ENCODE measurements at places on chromosomes 13 and 19. TPM values are rescaled to one million over a fixed set of nuclear protein-coding genes. Genes with fewer than 3 reads are reported as not detected.

Gene PRRG2
- 5.3 TPM for polyA plus RNA-seq

DNA sequence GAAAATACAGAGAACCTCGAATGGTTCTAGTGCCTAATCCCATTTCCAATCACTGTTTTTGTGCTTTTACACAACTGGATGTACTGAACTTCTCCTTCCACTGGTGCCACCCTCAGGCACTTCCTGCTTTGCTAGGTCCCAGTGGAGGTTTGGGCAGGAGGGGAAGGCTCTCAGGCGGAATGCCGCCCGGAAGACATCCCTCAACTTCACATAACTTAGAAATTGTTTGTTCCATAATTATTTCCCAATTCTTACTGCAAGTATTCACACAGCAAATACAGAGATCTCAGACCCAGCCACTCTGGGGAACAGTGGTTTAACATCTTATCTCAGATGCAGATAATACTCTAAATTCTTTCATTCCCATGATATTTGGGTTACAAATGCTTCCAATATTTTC lies 195.7 kb upstream of the IPO5 start:
- no peak for DNase-seq

DNA sequence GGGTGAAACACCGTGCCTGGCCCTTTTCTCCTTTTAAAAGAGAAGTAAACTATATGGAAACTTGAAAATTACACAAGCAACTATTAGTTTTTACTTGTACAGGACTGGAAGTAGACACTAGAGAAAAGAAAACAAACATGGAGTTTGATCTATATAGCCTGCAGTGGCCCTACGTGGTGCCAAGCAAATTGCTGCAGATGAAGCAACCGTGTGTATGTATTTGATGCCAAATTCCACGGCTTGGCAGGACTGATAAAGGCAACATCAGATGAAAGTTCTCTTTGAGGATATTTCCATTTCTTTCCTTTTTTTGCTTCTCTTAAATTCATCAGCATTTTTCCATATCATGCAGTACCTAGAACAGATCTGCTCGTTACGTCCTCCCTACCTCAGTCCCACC lies 49.8 kb downstream of the ATP8A2 start:
- no peak for DNase-seq

DNA sequence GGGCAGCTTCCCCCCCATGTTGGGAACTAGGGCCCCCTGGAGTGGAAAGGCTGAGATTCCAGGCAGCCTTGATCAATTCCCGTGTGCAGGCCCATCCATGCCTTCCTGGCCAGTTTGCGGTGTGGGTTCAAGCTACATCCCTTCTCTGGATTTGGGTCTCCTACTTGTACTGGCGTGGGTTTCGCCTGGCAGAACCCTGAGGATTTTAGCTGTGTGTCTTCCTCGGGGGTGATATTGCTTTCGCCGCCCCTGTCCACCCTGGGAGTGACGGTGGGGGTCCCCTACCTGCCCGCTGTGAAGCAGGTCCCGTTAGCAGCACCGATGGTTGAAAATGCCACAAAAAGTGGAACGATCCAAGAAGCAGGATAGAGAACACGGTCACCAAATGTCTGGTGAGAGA lies 11.4 kb downstream of the SLC7A9 start:
- DNase-seq: no peak

Gene LSR
- 51.3 TPM for polyA plus RNA-seq

Gene FXYD1
- polyA plus RNA-seq: 0.14 TPM

DNA sequence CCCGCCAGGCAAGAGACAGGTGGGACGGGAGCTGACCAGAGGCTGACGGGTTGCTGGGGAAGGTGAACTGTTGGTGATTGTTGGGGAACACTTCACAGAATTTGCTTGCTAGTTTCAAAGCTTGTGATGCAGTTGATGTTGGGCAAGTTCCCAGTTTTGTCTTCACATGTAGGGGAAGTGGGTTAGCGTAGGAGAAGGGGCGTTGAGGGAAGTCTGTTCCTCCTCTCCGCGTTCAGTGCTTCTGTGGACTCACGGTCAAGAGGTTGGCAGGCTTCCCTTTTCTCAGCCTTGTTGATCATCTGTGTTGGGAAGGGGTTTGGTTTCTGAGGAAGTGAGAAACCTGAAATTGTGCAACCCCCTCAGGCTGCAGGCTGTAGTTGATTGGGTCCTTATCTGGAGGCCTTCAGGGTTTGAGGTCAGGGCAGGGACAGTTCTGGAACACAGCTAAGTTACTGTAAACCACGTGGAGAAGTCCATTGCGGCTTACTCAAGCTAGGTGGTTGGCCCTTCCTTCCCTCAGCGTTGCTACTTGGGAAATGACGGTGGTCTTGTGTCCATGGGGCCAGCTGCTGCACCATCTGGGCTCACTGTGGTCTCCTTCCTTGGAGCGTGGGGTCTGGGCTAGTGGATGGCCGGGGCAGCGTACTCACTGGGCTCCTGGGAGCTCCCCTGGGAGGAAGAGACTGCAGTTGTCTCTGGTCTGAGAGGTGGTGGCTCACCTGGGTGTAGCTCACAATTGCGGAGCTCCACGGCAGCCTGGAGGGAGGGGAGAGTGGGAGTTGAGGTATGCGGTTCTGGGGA lies 7.5 kb downstream of the RPS9 start:
- no peak for DNase-seq

DNA sequence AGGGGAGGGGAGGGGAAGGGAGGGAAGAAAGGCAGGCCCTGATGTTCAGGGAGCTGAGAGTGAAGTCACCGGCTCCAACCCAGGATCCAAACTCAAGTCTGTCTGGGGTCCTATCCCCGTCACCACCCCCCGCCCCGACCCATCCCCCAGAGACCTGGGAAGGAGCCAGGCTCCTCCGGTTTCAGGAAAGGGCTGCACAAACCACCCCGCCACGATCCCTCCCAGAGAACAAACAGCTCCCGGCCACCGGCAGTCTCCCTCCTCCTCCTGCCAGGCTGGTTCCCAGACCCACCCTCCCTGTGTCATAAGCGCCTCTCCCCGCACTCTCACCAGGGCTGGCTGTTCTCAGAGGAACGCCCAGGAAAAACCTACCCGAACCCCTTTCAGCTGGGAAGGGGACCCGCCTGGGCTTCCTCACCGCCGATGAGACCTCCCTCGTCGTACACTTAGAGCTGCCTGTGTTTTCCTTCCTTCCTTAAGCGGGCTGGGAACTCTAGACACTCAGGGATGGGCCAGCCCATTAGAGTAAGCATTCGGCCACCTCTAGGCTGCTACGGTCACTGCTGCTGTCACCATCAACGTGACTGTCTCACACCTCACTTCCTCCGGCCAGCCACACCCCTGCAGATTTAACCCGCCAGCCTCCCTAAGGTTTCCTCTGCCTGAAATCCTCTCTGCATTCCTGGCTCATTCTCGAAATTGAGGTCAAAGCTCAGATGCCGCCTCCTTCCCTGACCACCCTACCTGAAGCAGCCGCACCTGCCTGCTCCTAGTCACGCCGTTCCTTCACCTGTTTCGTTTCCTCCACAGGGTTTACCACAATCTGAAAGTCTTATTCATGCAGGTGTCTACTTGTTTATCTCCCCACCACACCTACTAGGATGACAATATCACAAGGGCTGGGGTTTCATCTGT lies 6.3 kb upstream of the RDH13 start:
- no peak for DNase-seq

DNA sequence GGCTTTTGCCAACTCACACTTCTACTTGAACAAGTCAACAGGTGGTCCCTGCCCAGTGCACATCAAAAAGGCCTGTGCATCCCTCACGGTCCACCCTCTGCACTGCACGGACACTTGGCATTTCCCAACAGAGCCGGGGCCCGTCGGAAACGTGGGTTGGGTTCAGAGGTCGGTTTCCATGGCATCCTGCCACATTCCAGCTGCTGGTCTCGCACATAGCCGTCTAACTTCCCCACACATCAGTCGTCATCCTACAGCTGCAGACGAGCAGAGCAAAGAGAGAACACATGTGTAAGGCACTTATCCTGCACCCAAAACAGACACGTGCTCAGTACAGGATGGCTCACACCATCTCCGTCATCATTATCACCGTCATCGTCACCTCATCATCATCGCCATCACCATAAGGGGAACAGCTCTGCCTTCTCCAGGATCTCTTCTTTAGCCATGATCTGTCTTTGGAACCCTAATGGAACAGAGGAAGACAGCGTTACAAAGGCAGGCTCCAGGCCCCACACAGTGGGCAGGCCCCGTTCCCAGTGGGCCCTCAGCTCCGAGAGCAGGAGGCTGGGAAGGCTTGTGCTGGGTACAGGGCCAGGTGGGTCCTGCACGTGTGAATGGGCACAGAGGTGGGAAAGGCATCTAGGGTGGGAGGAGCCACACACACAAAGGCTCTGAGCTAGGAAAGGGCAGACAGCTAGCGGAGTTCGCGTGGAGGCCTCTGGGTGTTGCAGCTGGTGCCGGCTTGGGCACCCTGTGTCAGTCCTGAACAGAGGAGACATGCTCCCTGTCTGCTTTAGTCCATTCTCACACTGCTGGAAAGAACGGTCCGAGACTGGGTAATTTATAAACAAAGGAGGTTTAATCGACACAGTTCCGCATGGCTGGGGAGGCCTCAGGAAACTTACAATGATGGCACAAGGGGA lies 170.8 kb upstream of the SOX1 start:
- DNase-seq: no peak

Gene ITGBL1
- 0.33 TPM for polyA plus RNA-seq

Data from keratinocyte (primary cell).